Heart left ventricle (tissue), 16 donors: ENCODE measurements at places on chromosomes 3 and 15.

GRCh38 chr3:105953831-105954230 is 85.0 kb upstream of the CBLB start:
- no peak for DNase-seq

DNA sequence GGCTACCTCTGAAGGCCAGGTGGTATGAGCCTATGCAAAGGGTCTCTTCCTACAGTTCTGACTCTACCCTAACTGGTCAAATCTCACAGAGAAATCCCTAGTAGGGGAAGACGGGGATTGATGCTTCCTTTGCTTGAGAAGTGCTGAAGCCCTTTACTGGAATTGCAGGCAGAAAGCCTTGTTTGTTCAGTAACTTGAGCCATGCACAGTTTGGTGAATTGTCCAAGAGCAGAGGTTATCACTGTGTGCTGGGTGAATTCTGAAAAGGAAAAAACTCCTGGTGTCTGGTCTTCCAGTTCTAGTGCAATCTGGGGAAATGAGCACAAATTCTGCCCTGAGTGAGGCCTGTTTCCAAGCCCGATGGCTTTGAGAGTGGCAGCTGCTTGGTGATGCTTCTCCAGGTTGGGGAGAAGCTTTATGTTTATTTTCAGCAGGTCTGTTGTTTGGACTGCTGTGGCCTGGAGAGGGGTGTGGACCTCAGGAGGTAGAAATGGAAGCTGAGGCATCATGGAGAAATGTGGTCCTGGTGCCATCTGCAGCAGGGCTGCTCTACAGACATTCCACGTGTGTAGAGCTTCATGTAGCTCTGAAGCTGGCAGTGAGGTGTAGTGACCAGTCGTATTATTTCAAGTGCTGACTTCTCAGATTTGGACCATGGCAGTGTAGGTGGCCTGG is 60.9 kb downstream of the ARNT2 start:
- no peak for DNase-seq

- DNase-seq: no peak
These were observed 30.9 kb upstream of the RARB start for GRCh38 chr3:25397150-25397549.

- no peak for DNase-seq
These were observed 304.0 kb upstream of the TPRG1 start for GRCh38 chr3:188867691-188868265.

- no peak for DNase-seq
These were observed 872.3 kb downstream of the ROBO1 start for GRCh38 chr3:78895528-78895927.

- DNase-seq: no peak
These were observed 33.7 kb upstream of the PPM1L start for GRCh38 chr3:160722331-160722730.

DNA sequence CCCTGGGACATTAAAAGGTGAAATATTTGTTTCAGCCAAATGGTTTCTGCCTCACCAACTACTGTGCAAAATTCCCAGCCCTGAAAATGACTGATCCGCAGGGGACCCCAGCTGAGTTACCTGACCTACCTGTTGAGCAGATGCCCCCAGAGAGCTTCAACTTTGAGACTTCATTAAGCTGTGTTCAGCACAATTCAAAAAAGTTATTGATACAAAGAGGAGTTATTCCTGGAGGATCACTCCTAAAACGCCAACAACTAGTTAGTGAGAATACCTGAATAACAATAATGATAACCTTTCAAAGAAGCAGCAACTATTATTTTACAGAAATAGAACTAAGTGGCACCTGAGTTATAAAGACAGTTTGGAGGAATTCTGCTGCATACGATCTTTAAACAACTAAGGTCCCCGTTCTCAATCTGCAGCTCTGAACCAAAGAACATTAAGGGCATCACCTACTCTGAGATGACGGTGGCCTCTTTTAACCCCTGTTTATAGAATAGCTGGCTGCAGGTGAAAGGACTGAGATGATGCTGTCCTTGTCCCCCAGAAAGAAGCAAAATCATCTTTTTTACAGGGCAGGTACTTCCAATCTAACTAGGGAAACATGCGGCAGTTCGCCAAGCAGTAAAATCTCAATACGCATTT is 659 bp downstream of the GADL1 start:
- DNase-seq: no peak

GRCh38 chr3:42836150-42837123 is 27.2 kb downstream of the ACKR2 start:
- DNase-seq: no peak

DNA sequence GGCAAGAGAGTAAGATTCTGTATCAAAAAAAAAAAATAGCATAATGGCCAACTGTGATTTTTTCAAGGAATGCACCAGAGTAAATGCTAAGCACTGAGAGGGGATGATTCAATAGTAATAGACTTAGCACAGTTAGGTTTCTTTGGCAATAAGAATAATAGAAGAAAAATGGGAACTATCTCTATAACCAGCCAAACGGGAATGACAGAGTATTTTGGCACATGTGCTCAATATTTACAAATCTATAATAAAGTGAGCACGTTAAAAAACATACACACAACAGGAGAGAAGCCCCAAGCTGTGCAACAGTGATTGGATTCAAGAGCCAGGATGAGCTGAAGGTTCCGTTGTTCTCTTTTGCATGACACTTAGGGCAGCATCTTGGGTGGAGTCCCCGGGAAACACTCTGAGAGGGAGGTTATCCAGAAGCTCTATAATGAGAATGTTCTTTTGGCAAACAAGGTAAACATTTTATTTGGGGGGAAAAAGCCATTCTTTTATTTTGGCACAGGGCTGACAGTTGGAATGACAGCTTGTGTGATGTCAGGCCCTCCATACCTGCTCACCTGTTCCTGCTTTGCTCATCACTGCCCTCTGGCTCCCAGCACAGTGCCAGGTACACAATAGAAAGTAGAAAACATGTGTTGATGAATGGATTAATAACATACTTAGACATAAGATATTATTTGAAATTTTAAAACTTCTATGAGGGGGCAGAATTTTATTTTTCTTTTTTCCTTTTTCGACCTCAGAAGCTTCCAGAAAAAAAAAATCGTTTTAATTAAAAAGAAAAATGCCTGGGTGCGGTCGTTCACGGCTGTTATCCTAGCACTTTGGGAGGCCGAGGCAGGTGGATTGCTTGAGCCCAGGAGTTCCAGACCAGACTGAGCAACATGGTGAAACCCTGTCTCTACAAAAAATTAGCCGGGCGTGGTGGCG is 44.0 kb upstream of the MUC4 start:
- no peak for DNase-seq

- DNase-seq: no peak
These were observed 175.8 kb downstream of the XXYLT1 start for GRCh38 chr3:195095035-195095703.

- no peak for DNase-seq
These were observed 204.5 kb downstream of the XXYLT1 start for GRCh38 chr3:195066441-195066841.

DNA sequence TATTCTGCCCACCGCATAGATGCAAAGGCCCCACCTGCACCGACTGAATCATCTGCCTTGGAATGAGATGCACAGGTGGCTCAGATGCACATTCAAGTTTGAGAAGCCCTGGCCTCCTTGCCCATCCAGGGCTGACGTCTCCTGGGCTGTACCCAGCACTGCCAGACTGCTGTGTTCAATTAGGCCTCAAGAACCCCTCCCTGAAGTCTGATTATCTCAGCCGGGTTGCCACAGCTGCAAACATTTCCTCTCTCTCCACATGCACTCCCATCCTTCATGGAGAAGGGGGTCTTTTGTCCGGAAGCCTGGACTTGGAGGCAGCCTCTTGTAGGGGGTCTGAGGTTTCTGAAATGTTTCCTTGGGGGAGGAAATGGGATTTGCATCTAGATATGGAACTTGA is 459.4 kb upstream of the PROK2 start:
- DNase-seq: no peak

DNA sequence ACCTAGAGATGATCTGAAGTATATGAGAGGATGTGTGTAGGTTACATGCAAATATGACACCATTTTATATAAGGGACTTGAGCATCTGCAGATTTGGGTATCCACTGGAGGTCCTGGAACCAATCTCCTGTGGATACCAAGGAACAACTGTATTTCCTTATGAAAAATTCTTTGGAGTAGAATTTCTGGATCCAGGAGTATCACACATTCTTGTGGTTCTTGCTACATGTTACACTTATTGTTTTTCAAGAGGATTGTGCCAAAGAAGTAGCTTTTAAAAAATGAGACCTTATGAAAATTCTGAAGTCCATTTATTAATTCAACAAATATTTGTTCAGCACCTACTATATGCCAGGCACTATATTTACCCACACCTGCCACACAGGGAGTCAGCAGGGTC is 15.7 kb upstream of the TBC1D23 start:
- DNase-seq: no peak

- DNase-seq: no peak
These were observed 30.3 kb downstream of the PPP1R2 start for GRCh38 chr3:195512798-195513345.

DNA sequence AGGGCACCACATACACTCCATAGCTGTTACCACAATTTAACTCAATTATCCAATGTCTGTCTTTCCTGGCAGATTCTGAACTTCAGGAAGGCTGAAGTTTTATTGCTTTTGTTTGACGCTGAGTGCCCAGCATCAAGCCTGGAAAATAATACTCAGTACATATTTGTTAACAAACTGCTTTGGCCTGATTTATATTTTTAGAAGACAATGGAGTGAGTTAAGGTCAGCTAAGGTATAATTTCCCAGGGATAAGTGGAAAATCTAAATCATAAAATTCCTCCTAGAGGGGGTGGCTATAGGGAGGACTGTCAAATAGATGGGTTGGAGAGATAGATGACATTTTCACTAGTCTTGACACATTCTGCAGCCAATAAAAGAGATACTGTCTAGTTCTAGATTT is 659.4 kb upstream of the ADAMTS9 start:
- no peak for DNase-seq

GRCh38 chr3:123031051-123031450 is 3.5 kb upstream of the SEMA5B start:
- DNase-seq: no peak

DNA sequence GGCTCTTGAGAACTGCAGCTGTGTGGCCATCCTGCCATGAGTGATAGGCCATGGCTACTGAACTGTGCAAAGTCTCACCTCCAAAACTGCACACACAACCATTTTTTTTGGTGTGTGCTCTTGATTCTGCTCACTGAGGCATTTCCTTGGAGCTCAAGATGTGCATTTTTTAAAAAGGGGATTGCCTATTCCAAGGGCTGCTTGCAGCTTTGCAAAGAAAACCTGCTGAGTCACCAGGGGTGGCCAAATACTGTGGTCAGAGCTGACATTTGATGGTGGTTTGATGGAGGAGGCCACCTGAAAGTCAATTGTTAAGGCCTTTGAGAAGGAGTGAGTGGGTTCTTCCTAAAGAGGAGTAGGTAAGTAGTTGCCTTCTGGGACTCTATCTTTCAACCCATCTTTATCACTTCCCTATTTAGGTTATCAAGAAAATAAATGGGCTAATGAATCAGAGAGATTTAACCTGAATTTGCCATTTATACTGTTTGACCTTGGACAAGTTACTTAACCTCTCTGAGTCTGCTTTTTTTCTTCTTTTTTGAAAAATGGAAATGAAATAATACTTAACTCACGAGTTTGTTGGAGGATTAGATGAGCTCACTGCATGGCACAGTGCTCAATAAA is 87.9 kb downstream of the CHST2 start:
- no peak for DNase-seq

DNA sequence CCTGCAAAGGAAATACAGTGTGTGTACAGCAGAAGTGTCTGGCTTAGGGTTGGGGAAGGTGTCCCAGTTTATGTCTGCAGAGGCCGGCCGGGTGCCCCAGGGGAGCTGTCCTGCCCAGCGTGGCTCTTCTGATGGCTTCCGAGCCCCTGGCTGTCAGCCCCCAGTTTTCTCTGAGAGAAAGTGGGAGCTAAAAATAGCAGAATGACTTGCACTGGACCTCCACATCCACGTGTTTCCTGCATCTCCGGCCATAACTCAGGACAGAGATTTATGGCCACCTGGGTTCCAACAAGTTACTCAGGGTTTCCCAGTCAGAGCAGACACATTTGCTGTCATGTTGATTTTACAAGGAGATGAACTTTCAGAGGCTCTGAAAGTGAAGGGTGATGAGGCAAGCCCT is 192.0 kb downstream of the ATP10A start:
- DNase-seq: no peak

DNA sequence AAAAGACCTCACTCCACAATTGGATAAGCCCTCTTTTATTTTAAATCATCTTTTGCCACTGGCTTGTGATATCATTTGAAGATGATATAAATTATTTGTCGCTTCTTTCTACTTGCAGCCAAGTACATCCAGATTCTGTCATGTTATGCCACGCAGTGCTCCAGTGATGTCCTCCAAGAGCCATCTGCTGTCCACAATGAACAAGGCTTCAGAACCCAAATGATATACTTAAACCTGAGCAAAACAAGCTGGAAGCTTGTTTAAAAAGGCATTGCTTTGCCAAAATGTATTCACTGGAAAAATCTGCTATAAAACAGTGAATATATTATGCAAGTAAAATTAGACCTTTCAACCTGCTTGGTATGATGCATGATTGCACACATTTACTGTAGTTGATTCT is 58.8 kb upstream of the ARL6 start:
- DNase-seq: no peak

DNA sequence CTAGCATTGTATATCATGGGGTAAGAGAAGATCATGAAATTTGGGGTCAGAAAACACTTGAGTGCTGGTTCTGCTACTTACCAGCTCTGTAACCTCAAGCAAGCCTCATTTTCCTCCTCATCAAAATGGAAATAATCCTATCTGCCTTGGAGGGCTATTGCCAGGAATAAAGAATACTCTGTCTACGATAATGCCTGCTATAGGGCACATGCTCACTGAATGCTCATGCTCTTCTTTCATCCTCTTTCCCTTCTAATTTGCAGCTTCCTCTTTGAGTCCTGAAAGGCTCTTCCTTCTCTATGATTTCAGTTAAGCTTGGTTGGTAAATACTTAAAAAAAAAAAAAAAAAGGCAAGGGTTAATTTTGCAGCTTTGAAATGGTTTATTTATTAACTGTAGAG is 12.8 kb downstream of the RTP1 start:
- no peak for DNase-seq

- DNase-seq: peak; percentile 66
These were observed 58.2 kb downstream of the FGD5 start for GRCh38 chr3:14876921-14877333.

DNA sequence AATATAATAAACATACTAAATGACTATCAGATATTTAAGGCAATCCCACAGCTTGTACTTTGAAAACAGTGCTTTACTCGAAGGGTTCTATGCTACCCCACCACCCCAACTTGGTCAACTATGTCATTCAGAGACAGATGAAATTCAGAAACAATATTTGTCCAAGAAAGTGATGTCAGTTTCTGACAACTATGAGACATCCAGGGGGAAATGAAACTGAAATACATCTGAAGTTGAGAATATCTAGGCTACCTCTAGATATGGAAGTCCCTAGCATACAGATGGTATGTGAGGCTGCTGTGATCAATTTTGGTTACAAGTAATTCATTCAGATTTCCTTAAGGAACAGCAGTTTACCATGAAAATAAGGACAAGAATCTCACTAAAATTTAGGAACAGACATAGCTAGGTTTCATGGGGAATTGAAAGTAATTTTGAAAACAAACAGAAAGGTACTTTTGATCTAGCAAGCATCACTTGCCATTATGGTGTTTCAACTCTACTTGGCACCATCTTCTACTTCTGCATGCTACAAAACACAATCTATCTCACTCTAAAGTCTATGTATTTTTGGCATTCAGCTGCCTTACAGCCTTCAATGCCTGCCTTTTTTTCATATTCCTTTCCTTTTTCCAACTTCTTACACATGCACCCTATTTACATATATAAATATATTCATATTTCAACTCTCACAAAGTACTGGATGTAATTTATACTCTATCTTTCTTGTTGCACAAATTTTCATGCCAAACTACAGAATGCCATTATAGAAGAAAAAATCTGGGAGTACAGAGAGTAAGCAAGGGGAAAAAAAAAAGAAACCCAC is 21.7 kb downstream of the ATG3 start:
- no peak for DNase-seq
